ENCODE measurements at places on chromosomes 6 and 20. TPM values are rescaled to one million over a fixed set of nuclear protein-coding genes. Genes with fewer than 3 reads are reported as not detected.

DNA sequence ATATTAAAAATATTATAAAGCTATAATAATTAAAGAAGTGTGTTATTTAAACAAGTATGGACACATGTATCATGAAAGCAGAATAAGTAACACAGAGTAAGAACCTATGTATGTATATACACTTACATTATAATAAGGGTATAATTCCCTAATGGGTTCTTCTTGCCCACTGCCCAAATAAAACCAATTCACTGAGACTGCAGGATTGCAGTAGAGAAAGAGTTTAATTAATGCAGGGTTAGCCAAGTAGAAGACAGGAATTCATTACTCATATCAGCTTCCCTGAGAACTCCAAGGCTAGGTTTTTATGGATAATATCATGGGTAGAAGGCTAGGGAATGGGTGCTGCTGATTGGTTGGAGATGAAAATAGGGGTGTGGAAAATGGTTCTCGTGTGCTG is 53.8 kb upstream of the SAMD3 start:
- H3K27me3 ChIP-seq = no peaks in the 10 kb centered on the region
- DNase-seq = no peak
- H3K4me3 ChIP-seq = no peak overlapping the region
- no peak overlapping the region for H3K27ac ChIP-seq

DNA sequence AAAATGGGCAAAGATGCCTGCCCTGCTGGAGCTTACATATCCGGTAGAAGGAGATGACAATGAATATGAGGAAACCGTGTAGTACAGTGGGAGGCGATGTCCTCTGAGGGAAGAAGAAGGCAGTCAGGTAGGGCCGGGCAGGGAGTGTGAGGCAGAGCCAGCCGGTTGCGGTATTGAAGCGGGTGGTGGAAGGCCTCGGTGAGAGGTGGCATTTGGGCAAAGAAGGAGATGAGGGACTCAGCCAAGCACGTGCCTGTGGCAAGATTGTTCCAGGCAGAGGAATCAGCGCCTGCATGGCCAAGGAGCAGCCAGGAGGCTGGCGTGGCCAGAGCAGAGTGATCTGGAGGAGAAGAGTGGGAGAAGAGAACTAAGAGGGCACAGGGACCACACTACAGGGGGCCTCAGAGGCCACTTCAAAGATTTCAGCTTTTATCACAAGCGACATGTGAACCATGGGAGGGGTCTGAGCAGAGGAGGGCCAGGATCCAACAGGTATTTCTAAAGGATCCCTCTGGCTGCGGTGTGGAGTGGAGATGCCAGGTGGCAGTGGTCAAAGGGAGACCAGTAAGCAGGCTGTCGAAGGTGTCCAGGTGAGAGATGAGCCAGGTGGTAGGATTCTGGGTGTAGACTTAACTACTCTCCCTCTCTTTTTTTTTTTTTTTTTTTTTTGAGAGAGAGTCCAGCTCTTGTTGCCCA is 13.8 kb downstream of the MDFI start:
- DNase-seq = no peak
- no peaks in the 10 kb centered on the region for H3K36me3 ChIP-seq
- H3K27ac ChIP-seq = no peak overlapping the region
- no peak overlapping the region for H3K4me3 ChIP-seq
- no peaks in the 10 kb centered on the region for H3K27me3 ChIP-seq
- H3K4me1 ChIP-seq = no peaks in the 10 kb centered on the region

DNA sequence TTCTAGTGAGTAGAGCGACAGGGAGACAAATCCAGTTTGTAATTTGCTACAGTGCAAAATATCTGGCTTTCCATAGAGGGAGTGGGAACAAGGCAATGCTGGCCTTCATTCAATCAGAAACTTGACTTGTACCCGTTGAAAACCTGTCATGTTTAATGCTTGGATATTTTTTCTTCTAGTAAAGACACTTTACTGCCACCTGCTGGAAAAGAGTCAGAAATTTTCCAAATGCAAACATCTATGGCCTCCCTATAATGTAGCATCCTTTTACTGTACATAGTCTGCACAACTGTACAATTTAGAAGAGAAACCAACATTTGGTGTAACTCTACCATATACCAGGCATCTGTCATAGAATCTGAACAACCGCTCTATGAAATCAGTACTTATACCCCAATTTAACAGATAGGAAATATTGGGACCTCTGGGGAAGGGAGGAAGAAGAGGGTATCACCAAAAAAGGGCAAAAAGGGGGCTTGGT is 16.7 kb upstream of the TBC1D20 start:
- peak; percentile 43 for DNase-seq
- H3K4me1 ChIP-seq = peaks cover 4% of the 10 kb centered on the region
- peaks cover 10% of the 10 kb centered on the region for H3K36me3 ChIP-seq
- no peak overlapping the region for H3K27ac ChIP-seq

DNA sequence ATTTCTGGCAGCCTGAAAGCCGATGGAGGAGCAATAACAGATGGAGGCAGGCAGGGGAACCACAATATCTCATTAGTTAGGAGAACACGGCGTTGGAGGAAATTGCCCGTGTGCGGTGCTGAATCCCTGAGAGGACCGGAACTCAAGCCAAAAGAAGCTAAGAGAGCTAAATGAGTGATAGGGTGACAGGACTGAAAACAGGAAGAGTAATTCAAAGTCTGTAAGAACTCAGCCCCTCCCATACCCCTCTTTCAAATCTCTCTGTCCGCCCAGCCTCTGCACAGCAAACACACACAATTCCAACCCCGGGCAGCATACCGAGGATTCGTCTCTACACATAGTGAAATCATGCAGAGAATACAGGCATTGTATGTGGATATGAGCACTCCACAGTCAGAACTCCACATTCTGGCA is 2.6 kb upstream of the IPCEF1 start:
- no peak overlapping the region for H3K27ac ChIP-seq
- H3K36me3 ChIP-seq = no peaks in the 10 kb centered on the region

GRCh38 chr6:84860920-84861319 is 96.5 kb upstream of the TBX18 start:
- H3K4me3 ChIP-seq = no peak overlapping the region
- no peaks in the 10 kb centered on the region for H3K36me3 ChIP-seq
- H3K4me1 ChIP-seq = no peaks in the 10 kb centered on the region
- no peak overlapping the region for H3K27ac ChIP-seq
- DNase-seq = no peak

The LY86 gene
- 1.3 TPM for total RNA-seq

The DSP gene
- total RNA-seq = 201 TPM

The BCAS1 gene
- total RNA-seq = 154 TPM

The VEGFA gene
- total RNA-seq = 216 TPM

The MMP24 gene
- 0.15 TPM for total RNA-seq

Measured in colonic mucosa (tissue), 4 donors.